HFFc6 (cell line): ENCODE measurements at places on chromosomes 4 and X.

DNA sequence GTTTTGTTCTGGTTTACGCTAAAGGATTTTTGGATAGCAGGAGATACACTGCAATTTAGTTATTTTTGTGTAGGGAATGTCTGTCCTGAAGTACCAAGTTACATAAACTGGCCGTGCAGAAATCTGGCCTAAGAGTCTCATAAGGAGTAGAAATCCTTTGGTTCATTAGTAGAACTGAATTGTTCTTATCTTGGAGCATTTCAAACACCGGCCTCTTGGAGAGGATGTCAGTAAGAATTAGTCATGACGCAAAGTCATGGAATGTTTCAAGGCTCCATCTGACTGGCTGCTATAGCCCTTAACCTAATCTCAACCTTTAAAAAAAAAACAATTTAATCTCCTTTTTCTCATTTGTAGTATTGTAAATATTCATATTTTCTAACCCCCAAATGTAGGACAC is 15.2 kb downstream of the PDLIM3 start:
- DNase-seq = no peak

DNA sequence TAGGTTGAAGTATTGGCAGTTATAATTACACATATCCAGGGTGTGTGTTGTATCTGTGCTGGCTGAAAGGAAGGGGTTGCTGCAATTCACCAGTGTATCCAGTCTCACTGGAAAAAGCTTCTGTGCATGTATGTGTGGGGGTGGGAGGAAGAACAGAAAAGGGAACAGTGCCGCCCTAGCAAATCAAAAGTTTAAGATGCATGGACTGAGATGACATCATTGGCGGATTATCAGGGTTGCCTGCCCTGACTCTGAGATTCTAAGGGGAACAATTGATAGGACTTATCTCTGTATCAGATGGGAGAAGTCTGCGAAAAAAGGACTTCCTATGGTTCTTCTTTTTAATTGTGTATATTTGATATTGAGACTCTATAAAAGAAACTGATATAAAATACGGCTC is 3.5 kb downstream of the SLC25A43 start:
- DNase-seq = no peak

DNA sequence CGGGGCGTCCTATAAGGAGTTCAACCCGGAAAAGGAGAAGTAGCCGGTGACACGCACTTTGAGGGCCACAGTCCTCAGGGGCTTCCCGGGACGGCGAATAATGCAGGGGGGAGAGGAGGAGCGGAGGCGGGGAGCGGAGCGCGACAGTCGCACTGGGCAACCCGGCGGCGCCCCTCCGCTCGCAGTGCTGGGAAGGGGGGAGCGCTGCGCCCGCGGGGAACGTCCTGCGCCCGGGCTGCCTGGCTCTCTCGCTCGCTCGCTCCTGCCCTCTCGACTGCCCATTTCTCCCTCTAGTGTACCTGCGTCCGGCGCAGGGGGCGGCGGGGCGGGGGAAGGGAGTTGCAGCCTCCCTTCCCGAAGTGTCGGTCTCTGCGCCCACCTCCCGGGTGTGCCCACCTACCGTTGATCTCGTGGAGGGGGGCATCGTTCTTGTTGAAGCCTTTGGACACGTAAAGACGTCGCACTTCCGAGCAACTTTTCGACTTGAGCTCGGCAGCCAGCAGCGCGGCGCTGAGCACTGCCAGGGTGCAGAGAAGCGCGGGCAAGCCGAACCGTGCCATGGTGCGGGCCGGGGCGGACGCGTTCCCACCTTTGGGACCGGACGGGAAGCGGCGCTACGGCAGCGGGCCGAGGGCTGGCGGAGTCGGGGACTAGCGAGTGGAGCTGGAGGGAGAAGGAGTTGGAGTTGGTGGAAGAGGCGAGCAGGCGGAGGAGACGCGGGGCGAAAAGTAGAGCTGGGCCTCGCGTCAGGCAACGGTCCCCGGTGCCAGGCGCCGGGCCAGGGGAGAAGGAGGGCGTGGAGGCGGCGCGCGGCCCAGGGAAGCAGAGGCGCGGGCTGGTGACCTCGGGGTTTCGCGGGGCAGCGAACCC is 648 bp downstream of the GPC4 start:
- no peak for DNase-seq

GRCh38 chr4:159504684-159505083 is 401.8 kb downstream of the RAPGEF2 start:
- no peak for DNase-seq

GRCh38 chr4:25180524-25181131 is 20.4 kb upstream of the SEPSECS start:
- peak; percentile 22 for DNase-seq

- DNase-seq = no peak
Observed at GRCh38 chrX:13258052-13258444, 61.8 kb downstream of the ATXN3L start.
